T-helper 2 cell (primary cell): ENCODE measurements at places on chromosomes 11 and 22.

DNA sequence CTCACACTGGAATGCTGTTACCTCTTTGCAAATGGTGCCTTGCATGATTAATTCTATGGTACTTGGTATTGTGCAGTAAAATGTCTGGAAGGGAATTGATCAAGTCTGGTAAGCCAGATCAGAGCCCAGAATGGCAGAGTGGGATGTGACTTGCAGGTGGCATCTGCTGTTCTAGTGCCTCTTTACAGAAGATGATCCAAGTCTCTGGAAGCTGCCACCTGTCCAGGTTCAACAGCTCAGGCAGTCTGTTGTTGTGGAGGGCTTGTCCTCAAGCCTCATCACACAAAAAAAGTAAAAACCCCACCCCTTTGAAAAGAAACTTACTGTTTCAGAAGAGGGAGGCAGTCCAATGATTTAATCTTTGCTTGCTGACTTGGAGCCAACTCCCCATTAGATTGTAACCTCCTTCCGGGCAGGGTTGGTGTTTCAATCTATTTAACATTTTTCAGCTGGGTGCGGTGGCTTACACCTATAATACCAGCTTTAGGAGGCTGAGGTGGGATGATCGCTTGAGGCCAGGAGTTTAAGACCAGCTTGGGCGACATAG is 17.1 kb downstream of the ZNRF3 start:
- DNase-seq, result no peak

GRCh38 chr22:42623301-42623751 is 8.6 kb upstream of the POLDIP3 start:
- no peak for DNase-seq

GRCh38 chr22:30824096-30824495 is 129.4 kb downstream of the OSBP2 start:
- no peak for DNase-seq

GRCh38 chr11:103618528-103618927 is 417.9 kb upstream of the DDI1 start:
- no peak for DNase-seq

- no peak for DNase-seq
Measured at GRCh38 chr11:45096636-45097035, 49.8 kb upstream of the PRDM11 start.
